ENCODE measurements at places on chromosomes 12 and 14. TPM values are rescaled to one million over a fixed set of nuclear protein-coding genes. Genes with fewer than 3 reads are reported as not detected.
A peak's percentile ranks its signal among the peaks of the same experiment; 100 is the strongest.

GPRC5D gene
- total RNA-seq = not detected

DNA sequence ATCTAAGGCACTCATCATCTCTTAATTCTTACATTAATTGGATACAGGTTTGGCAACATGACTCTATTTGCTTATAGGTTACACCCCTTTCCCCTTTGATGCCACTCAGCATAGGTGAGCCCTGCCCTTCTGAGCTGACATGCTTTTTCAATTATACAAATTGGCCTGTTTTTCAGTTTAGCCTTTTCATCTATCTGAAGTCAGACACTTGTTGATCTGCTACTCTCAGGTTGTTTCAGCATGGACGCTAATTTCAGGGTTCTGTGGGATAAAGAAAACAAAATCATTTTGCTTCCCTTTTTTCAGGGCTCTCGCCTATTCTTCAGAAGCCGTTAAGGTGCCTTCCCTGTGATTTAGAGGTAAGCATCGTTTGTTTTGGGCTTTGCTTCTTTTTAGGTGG lies 55.3 kb downstream of the DACT1 start:
- H3K36me3 ChIP-seq = no peaks in the 10 kb centered on the region
- H3K27ac ChIP-seq = no peak overlapping the region
- H3K27me3 ChIP-seq = no peaks in the 10 kb centered on the region
- no peak overlapping the region for H3K4me3 ChIP-seq
- DNase-seq = no peak

WNT5B gene
- total RNA-seq = 6.4 TPM

- peak; percentile 62 for DNase-seq
- no peak overlapping the region for H3K27ac ChIP-seq
- no peak overlapping the region for H3K4me3 ChIP-seq
These were observed 27.4 kb upstream of the BTBD6 start for GRCh38 chr14:105220699-105221597.

IFNG-AS1 gene
- 0.17 TPM for total RNA-seq

DTX1 gene
- total RNA-seq = 2.3 TPM

GRCh38 chr12:114448618-114448933 lies 42.6 kb upstream of the TBX5 start:
- peaks cover 6% of the 10 kb centered on the region for H3K4me1 ChIP-seq
- DNase-seq = peak; percentile 78
- H3K27me3 ChIP-seq = peaks cover 34% of the 10 kb centered on the region
- H3K36me3 ChIP-seq = no peaks in the 10 kb centered on the region

- no peak overlapping the region for H3K27ac ChIP-seq
- DNase-seq = no peak
- peaks cover 34% of the 10 kb centered on the region for H3K4me1 ChIP-seq
- H3K27me3 ChIP-seq = no peaks in the 10 kb centered on the region
- H3K4me3 ChIP-seq = no peak overlapping the region
- no peaks in the 10 kb centered on the region for H3K36me3 ChIP-seq
These were observed 8.3 kb downstream of the KRT7 start for GRCh38 chr12:52241205-52241842.

- no peak for DNase-seq
- no peaks in the 10 kb centered on the region for H3K27me3 ChIP-seq
- H3K36me3 ChIP-seq = no peaks in the 10 kb centered on the region
- no peak overlapping the region for H3K4me3 ChIP-seq
- H3K27ac ChIP-seq = no peak overlapping the region
These were observed 95.5 kb downstream of the TMX1 start for GRCh38 chr14:51335531-51335930.

GRCh38 chr12:55659486-55660385 lies 23.0 kb downstream of the OR10P1 start:
- H3K4me3 ChIP-seq = no peak overlapping the region
- H3K36me3 ChIP-seq = no peaks in the 10 kb centered on the region
- H3K27me3 ChIP-seq = no peaks in the 10 kb centered on the region
- no peak overlapping the region for H3K27ac ChIP-seq
- no peak for DNase-seq
- H3K4me1 ChIP-seq = peaks cover 13% of the 10 kb centered on the region

- H3K4me3 ChIP-seq = no peak overlapping the region
- no peak overlapping the region for H3K27ac ChIP-seq
- H3K4me1 ChIP-seq = no peaks in the 10 kb centered on the region
These were observed 239.7 kb downstream of the EMP1 start for GRCh38 chr12:13436182-13436581.

- H3K36me3 ChIP-seq = peaks cover 54% of the 10 kb centered on the region
- H3K27ac ChIP-seq = no peak overlapping the region
- DNase-seq = no peak
- H3K4me3 ChIP-seq = no peak overlapping the region
- H3K27me3 ChIP-seq = no peaks in the 10 kb centered on the region
These were observed 34.9 kb downstream of the SLC11A2 start for GRCh38 chr12:50991291-50991690.

NEUROD4 gene
- not detected for total RNA-seq

GRCh38 chr14:29144621-29145020 lies 378.0 kb downstream of the FOXG1 start:
- H3K27me3 ChIP-seq = no peaks in the 10 kb centered on the region
- no peak overlapping the region for H3K27ac ChIP-seq
- no peaks in the 10 kb centered on the region for H3K36me3 ChIP-seq
- no peaks in the 10 kb centered on the region for H3K4me1 ChIP-seq

FBRSL1 gene
- total RNA-seq = 16.0 TPM

NRL gene
- 5.6 TPM for total RNA-seq

GRCh38 chr12:2248901-2249381 lies 196.2 kb downstream of the CACNA1C start:
- H3K36me3 ChIP-seq = no peaks in the 10 kb centered on the region
- H3K27me3 ChIP-seq = no peaks in the 10 kb centered on the region
- peak overlapping the region; percentile 23 for H3K27ac ChIP-seq

DNA sequence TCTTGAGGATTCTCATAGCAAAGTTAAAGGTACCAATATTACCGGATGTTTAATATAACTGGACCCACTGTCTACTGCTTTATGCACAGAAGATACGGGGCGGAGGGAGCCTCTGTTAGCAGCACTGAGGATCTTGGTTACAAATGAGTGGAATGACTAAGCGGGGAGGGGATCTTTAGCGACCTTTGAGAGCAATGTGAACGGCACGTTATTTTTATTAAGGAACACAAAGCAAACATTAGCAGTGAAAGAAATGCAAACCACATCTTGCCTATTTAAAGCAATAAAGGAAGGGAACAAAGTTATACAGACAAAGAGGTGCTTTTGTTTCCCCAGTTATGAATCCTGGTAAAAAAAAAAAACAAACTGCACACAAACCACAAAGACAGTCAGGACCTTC lies 27.1 kb upstream of the PRMT8 start:
- no peaks in the 10 kb centered on the region for H3K27me3 ChIP-seq
- H3K4me1 ChIP-seq = no peaks in the 10 kb centered on the region
- no peak overlapping the region for H3K4me3 ChIP-seq
- no peaks in the 10 kb centered on the region for H3K36me3 ChIP-seq

AMIGO2 gene
- 27.0 TPM for total RNA-seq

DNA sequence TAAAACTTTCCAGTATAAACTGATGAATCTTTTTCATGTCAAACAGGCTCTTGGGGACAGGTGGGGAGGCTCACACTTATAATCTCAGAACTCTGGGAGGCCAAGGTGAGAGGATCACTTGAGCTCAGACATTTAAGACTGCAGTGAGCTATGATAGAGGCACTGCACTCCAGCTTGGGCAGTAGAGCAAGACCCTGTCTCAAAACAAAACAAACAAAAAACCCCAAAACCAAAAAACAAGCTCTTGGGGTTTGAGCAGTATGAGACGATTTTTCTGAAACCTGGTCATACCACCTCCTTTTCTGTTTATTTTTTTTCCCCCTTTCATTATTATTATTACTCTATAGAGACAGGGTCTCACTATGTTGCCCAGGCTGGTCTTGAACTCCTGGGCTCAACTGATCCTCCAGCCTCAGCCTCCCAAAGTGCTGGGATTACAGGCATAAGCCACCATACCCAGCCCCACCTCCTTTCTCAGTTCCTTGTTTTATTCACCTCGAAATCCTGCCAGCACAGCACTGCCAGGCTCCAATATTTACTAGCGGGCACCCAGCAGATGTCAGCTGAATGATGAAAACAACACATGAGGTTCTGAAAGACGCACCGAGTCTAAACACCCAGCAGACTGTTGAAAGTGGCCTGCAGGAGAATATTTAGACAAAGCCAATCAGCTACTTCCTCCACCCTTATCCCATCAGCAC lies 19.5 kb upstream of the CDK17 start:
- H3K27ac ChIP-seq = no peak overlapping the region
- no peaks in the 10 kb centered on the region for H3K27me3 ChIP-seq
- H3K4me3 ChIP-seq = no peak overlapping the region
- H3K4me1 ChIP-seq = peaks cover 3% of the 10 kb centered on the region

DNA sequence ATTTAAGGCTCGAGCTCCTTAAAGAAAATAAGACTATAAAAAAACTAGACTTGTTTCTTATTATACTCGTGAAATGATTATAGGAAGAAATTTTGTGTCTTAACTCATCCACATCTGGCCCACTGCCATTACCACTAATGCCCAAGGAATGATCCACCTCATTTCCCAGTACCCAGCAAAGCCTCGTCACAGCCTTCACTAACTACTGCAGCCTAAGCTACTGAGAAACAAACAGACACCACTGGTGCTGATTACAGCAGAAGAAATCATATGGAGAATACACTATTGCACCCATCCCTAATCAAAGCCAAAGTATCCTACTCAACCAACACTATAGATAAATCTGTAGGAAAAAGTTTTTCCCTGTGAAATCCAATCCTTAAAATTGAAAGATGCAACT lies 205.3 kb upstream of the NAV3 start:
- no peaks in the 10 kb centered on the region for H3K36me3 ChIP-seq
- H3K27me3 ChIP-seq = no peaks in the 10 kb centered on the region
- no peak for DNase-seq
- H3K4me3 ChIP-seq = no peak overlapping the region

Data from upper lobe of left lung (tissue), 6 donors.